Stomach (tissue), 19 donors: ENCODE measurements at places on chromosomes 2 and 18. TPM values are rescaled to one million over a fixed set of nuclear protein-coding genes. Genes with fewer than 3 reads are reported as not detected.
A peak's percentile ranks its signal among the peaks of the same experiment; 100 is the strongest.

The PKDCC gene
- 79.9 TPM for total RNA-seq

- peak; percentile 17 for DNase-seq
- no peak overlapping the region for H3K27ac ChIP-seq
- H3K27me3 ChIP-seq: no peaks in the 10 kb centered on the region
- no peak overlapping the region for H3K4me3 ChIP-seq
- no peaks in the 10 kb centered on the region for H3K36me3 ChIP-seq
These were observed 227.7 kb downstream of the RPIA start for GRCh38 chr2:88919087-88919738.

DNA sequence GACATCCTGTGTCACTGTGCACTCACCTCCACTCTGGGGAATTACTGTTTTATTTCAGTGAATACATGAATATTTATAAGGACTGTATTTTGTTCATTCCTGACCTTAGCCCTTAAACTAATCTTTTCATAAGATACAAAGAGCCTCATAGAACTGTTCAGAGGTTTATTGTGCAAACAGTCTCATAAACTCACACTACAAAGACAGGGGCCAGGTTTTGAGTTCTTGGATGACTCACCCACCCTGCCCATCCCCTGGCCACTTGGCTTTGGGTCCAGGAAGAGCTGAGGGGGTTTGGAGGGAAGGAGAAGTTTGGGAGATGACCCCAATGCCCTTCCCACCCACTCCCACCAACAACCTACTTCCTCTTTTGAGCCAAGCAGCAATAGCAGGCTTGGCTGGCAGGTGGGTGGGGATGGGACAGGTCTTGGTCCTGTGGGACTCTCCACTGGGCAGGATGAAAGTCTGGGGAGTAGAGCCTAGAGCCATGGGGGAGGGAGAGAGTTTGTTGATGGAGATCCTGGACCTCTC is 43.1 kb upstream of the IL1R2 start:
- no peak overlapping the region for H3K27ac ChIP-seq
- H3K4me3 ChIP-seq: no peak overlapping the region
- no peak for DNase-seq
- no peaks in the 10 kb centered on the region for H3K36me3 ChIP-seq
- H3K4me1 ChIP-seq: no peaks in the 10 kb centered on the region

The RAD51AP2 gene
- not detected for total RNA-seq

DNA sequence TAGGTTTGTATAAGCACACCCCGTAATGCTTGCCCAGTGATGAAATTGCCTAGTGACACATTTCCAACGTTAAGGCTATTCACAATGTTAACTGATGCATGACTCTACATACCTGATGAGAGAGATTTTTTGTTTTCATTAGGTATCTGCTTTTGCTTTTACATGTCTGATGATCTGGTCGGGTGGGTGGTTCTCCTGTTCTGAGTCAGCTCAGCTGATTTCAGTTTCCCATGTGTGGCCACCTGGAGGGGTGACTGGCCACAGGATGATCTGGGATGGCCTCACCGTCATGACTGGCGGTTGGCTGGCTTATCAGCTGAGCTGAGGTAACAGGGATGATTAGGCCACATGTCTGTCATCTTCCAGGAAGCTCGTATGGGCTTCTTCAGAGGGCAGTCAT is 33.8 kb upstream of the ACYP2 start:
- no peak overlapping the region for H3K4me3 ChIP-seq
- peaks cover 9% of the 10 kb centered on the region for H3K36me3 ChIP-seq
- no peak for DNase-seq
- H3K27ac ChIP-seq: no peak overlapping the region
- no peaks in the 10 kb centered on the region for H3K27me3 ChIP-seq
- no peaks in the 10 kb centered on the region for H3K4me1 ChIP-seq

- H3K27me3 ChIP-seq: no peaks in the 10 kb centered on the region
- no peak overlapping the region for H3K4me3 ChIP-seq
These were observed 1918.2 kb upstream of the PIK3C3 start for GRCh38 chr18:40036861-40037260.

The SLC8A1 gene
- 12.3 TPM for total RNA-seq

GRCh38 chr18:78868330-78869316 is 111.0 kb upstream of the SALL3 start:
- peaks cover 34% of the 10 kb centered on the region for H3K27me3 ChIP-seq
- no peak overlapping the region for H3K27ac ChIP-seq
- no peaks in the 10 kb centered on the region for H3K36me3 ChIP-seq
- H3K4me1 ChIP-seq: no peaks in the 10 kb centered on the region
- no peak for DNase-seq

- DNase-seq: no peak
- H3K27ac ChIP-seq: no peak overlapping the region
- H3K36me3 ChIP-seq: no peaks in the 10 kb centered on the region
- no peak overlapping the region for H3K4me3 ChIP-seq
- no peaks in the 10 kb centered on the region for H3K4me1 ChIP-seq
These were observed 74.0 kb upstream of the MSH6 start for GRCh38 chr2:47708801-47709499.

The NT5DC4 gene
- total RNA-seq: not detected

DNA sequence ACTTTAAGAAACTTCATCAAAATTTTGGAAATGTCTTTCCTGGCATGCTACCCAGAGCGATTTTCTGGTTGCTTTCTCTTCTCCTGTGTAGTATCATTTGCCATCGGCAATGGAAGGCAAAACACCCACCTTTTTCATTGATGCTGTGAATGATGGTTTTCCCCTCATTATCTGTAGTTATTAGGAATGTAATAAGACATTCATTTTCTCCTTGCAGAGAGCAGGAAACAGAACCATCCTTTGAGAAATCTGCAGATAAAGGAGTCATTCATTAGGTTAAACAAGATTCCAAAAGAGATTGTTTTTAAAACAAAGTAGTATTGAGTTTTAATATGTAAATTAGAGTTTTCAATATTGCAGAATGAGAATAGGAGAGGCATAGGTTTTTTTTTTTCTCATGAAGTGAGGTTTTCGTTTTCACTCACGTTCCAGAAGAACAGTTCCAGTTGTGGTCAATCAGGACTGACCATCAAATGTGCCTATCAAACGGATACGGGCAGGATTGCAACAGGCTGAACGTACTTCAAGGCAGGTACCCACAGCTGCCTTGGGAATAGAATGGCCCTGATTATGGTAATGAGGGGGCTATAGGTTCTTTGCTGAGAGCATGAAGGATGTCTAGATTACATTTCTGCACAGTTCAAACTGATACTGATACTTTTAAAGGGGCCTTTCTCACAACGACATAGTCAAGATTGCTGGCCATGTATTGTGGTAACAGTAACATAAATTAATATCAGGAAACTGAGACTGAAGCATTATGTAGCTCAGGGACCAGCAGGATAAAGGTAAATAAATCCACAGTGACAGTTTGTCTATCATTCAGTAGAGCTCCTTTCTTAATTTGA is 49.8 kb upstream of the PLA2R1 start:
- no peaks in the 10 kb centered on the region for H3K36me3 ChIP-seq
- no peak overlapping the region for H3K4me3 ChIP-seq
- no peak overlapping the region for H3K27ac ChIP-seq
- H3K4me1 ChIP-seq: no peaks in the 10 kb centered on the region
- H3K27me3 ChIP-seq: no peaks in the 10 kb centered on the region

The ALPP gene
- total RNA-seq: not detected

DNA sequence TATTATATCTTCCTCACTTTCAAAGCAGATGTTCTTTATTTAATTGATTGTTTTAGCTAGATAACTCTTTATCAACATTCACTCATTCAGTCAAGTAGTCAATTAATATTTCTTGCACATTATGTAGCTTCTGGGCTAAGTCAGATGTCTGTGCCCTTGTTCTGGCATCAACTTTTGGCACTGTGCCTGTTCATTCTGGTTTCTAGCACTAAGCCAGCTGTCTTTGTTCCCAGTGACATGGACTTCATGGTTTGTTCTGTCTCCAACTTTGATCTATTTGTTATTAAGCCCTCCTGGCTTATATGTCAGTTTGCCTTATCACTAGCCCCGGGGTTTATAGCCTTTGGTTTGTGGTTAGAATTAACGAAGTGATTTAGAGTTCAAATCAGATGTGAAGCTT is 247.9 kb upstream of the SYT4 start:
- H3K27me3 ChIP-seq: no peaks in the 10 kb centered on the region
- H3K36me3 ChIP-seq: no peaks in the 10 kb centered on the region
- peak; percentile 32 for DNase-seq
- no peak overlapping the region for H3K27ac ChIP-seq
- no peaks in the 10 kb centered on the region for H3K4me1 ChIP-seq

The TEX44 gene
- total RNA-seq: not detected
